ENCODE measurements at places on chromosomes 3 and 15. TPM values are rescaled to one million over a fixed set of nuclear protein-coding genes. Genes with fewer than 3 reads are reported as not detected.

GXYLT2 gene
- total RNA-seq = not detected

SNTN gene
- total RNA-seq = not detected

RLBP1 gene
- total RNA-seq = not detected

CATSPER2 gene
- 3.5 TPM for total RNA-seq

MYRIP gene
- total RNA-seq = not detected

ILDR1 gene
- total RNA-seq = not detected

GRCh38 chr3:37605572-37606153 is 256.0 kb upstream of the CTDSPL start:
- DNase-seq = no peak
- no peak overlapping the region for H3K27ac ChIP-seq
- H3K4me1 ChIP-seq = no peaks in the 10 kb centered on the region
- H3K4me3 ChIP-seq = no peak overlapping the region

GRCh38 chr3:106176734-106177133 is 307.9 kb upstream of the CBLB start:
- DNase-seq = peak; percentile 79
- H3K36me3 ChIP-seq = no peaks in the 10 kb centered on the region

DNA sequence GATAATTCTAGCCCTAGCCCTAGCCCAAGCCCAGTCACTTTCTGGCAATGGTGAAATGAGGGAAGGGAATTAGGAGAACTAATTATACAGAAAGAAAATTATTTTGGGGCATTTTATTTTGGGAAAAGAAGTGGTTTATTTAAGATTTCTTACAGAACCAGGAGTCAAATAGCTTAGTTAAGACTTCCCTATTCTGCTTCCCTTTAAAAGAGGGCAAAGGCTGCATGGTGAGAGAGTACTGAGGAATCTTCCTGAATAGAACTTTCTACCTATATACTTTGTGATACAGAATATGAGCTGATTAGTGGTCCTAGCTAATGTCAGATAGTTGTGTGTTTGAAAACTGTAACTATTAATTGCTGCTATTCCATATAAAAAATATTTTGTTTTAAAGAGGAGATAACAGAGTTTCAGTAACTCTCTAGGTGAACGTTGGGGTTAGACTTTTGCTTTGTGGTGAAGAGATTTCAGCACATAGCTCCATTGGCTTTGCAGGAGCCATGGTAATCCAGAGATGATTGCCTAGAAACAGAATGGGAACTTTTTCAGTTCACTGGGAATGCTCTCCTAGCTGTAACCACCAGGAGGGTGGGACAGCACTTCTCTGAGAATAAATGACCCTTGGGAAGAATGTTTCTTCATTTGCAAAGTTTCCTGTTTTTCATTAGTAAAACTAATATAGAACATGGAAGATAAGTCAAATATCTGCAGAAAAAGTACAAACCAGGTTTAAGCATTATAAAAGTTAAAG is 5.3 kb upstream of the GCSAM start:
- DNase-seq = no peak
- H3K4me1 ChIP-seq = peaks cover 58% of the 10 kb centered on the region
- H3K27ac ChIP-seq = no peak overlapping the region
- H3K27me3 ChIP-seq = no peaks in the 10 kb centered on the region
- H3K36me3 ChIP-seq = no peaks in the 10 kb centered on the region
- no peak overlapping the region for H3K4me3 ChIP-seq

- no peak overlapping the region for H3K4me3 ChIP-seq
- H3K4me1 ChIP-seq = peaks cover 3% of the 10 kb centered on the region
- H3K27me3 ChIP-seq = peaks cover 20% of the 10 kb centered on the region
- no peak overlapping the region for H3K27ac ChIP-seq
- DNase-seq = no peak
These were observed 5.9 kb downstream of the CGNL1 start for GRCh38 chr15:57382215-57382614.

DNA sequence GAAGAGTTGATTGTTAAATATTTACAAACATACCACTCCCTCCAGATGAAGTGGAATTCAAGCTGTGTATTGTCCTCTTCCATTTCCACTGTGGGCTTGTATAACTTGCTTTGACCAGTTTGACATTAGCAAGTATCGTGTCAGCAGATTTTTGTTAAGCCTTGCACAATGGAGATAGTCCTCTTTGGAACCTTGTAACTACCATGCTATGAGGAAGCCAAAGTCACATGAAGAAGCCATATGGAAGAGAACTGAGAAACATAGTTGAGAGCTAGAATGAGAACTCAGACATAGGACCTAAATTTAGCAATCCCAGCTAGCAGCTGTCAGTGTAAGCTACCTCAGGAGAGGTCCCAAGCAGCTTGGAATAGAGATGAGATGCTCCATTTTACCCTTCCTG is 889.2 kb downstream of the PDCD6IP start:
- H3K4me3 ChIP-seq = no peak overlapping the region
- H3K36me3 ChIP-seq = no peaks in the 10 kb centered on the region
- DNase-seq = no peak
- no peaks in the 10 kb centered on the region for H3K4me1 ChIP-seq
- no peaks in the 10 kb centered on the region for H3K27me3 ChIP-seq

GRCh38 chr15:69659454-69660050 is 206.9 kb downstream of the RPLP1 start:
- H3K27me3 ChIP-seq = no peaks in the 10 kb centered on the region
- H3K27ac ChIP-seq = no peak overlapping the region
- no peak for DNase-seq
- H3K36me3 ChIP-seq = no peaks in the 10 kb centered on the region
- no peak overlapping the region for H3K4me3 ChIP-seq

DNA sequence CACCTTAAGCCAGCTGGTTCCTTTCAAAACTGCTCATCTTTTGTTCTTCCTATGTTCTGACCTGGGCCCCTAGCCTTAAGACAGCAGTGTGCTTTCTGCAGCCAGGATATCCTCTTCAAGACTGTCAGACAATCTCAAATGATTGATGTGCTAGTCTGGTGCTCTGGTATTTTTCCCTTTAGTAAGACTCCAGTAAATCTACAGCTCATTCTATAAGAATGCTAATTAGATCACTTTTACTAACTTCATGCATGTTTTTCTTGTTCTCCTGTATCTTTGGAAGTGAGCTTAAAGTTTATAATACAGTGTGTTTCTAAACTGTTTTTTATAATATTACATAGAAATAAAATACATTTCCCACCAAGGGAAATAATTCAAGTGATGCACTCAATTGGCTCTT is 220.9 kb upstream of the NANOGP8 start:
- no peaks in the 10 kb centered on the region for H3K36me3 ChIP-seq
- H3K4me1 ChIP-seq = no peaks in the 10 kb centered on the region
- no peak overlapping the region for H3K27ac ChIP-seq
- H3K4me3 ChIP-seq = no peak overlapping the region

DNA sequence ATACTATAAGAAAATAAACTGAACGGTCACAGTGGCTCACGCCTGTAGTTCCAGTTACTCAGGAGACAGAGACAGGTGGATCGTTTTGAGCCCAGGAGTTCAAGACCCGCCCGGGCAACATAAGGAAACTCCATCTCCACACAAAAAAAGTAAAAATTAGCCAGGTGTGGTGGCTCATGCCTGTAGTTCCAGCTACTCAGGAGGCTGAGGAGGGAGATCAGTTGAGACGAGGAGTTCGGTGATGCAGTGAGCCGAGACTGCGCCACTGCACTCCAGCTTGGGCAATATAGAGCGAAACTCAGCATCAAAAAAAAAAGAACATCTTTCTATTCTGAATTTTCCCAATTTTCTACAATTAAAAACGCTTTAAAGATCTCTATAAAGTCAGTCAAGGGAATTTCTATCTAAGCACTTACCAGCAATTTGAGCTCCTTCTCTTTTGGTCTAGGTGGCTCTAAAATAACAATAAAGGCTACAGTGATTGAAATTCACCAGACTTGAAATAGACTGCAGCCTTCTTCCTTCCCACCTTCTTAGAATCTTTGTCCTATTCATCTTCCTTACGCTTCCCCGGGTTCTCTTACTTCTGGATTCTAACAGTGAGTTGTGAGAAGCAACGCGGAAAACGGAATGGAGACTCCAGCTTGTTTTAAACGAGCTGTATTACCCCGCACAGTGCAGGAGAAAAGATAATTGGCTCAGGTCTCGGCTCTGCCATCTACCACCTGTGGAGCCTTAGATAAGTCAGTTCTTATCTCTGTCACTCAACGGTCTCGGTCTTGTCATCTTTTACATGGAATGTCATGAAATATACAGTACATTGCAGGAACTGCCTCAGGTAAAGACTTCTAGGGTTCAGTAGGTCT is 812 bp upstream of the SEC62 start:
- H3K36me3 ChIP-seq = peaks cover 5% of the 10 kb centered on the region
- peak overlapping the region; percentile 97 for H3K27ac ChIP-seq
- peak overlapping the region; percentile 96 for H3K4me3 ChIP-seq
- no peaks in the 10 kb centered on the region for H3K27me3 ChIP-seq

GRCh38 chr3:23094890-23095462 is 108.2 kb upstream of the UBE2E2 start:
- H3K4me1 ChIP-seq = no peaks in the 10 kb centered on the region
- no peak overlapping the region for H3K27ac ChIP-seq
- peaks cover 9% of the 10 kb centered on the region for H3K27me3 ChIP-seq
- DNase-seq = no peak
- no peaks in the 10 kb centered on the region for H3K36me3 ChIP-seq

DNA sequence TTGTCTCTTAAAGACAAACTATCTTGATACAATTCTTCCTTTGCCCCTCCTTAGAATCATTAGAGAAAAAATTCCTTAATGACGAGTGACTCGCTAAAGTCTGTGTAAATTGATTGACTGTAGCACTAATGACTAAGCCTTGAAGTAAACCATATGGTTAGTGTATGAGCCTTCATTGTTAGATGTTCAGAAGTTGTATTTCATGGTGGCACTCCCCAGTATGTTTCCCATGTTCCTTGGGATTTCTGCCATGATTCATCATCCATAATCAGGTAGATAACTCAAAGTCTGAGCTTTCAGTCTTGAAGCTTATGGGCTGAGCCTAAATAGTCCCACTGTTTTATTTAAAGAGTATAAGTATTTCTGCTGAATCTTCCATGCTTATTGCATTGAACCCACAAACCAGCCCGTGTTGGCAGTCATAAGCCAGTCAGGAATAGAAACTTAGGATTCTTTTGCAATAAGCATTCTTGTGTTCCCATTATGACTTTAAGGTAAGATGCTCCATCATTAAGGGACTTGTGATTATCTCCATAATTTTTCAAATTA is 371.2 kb upstream of the RARB start:
- H3K27me3 ChIP-seq = no peaks in the 10 kb centered on the region
- no peaks in the 10 kb centered on the region for H3K4me1 ChIP-seq
- no peak for DNase-seq
- H3K4me3 ChIP-seq = no peak overlapping the region

Data from activated naive CD4-positive, alpha-beta T cell treated with anti-CD3 and anti-CD28 coated beads for 36 hours (primary cell).